ENCODE measurements at places on chromosomes 3 and 15. TPM values are rescaled to one million over a fixed set of nuclear protein-coding genes. Genes with fewer than 3 reads are reported as not detected.

LEKR1 gene
- total RNA-seq = 0.43 TPM

TMOD2 gene
- total RNA-seq = 6.6 TPM

CPA3 gene
- total RNA-seq = not detected

FBXW12 gene
- not detected for total RNA-seq

POLR2M gene
- total RNA-seq = 306 TPM

FAM43A gene
- 20.3 TPM for total RNA-seq

ZNF860 gene
- 0.28 TPM for total RNA-seq
